HT-29 (cell line): ENCODE measurements at places on chromosomes 3 and 15.
A peak's percentile ranks its signal among the peaks of the same experiment; 100 is the strongest.

DNA sequence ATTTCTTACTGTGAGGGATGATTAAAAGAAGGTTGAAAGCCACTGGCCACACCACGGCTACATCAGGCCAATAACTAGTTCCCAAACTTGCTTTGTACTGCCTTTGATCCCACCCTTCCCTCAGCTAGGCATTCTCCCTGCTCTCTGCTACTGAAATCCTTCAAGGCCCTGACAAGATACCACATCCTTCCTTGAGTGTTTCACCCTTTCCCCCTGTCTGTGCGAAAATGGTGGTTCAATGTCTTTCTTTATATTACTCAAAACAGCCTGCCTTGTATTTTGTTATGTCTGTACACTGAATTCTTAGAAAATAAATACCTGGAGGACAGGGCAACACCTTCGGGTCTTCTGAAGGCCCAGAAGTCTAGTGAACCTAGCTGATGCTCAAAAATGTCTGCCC, 932 bp upstream of the VPS8 start:
- no peak for DNase-seq

DNA sequence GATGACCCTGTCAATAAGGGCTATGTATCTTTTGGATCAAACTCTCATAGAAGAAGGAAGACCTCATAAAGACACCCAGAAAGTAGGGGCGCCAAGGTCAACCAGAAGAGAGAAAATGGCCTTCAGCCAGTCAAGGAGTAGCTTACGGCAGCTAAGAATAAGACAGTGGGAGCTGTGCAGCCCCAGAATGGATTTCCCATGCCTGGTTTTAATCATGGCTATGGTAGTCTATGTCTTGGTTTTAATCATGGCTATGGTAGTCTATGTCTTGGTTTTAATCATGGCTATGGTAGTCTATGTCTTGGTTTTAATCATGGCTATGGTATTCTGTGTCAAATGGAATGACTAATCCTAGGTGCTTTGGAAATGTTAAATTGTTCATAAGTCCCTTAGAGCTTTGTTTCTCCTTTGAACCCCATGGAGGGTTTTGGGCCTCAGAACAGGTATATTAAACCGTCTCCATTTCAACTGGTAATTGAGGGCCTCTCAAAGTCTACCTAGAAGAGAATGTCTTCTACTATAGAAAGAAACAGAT, 742.0 kb upstream of the CFAP20DC start:
- no peak for DNase-seq

DNA sequence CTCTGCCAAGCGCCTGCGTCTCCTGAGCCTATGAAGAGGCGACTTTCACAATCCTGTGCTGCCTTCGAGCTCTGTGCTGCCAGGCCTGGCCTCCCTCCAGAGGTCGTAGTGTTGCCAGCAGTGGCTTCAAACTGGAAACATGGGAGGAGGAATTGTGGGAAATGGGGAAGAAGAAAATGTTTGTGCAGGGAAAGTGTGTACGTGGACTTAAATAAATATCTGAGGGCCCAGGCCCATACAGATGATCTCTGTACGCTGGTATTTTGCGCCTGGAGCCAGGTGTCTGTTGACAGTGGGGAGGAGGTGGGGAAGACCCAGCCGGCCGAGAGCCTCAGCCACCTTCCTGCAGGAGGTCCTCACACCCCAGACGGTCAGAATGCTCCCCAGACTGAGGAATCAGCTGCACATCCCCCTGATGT, 44.6 kb downstream of the ZBTB38 start:
- no peak for DNase-seq

- no peak for DNase-seq
Observed at GRCh38 chr3:131236421-131236820, 145.2 kb upstream of the NUDT16 start.

DNA sequence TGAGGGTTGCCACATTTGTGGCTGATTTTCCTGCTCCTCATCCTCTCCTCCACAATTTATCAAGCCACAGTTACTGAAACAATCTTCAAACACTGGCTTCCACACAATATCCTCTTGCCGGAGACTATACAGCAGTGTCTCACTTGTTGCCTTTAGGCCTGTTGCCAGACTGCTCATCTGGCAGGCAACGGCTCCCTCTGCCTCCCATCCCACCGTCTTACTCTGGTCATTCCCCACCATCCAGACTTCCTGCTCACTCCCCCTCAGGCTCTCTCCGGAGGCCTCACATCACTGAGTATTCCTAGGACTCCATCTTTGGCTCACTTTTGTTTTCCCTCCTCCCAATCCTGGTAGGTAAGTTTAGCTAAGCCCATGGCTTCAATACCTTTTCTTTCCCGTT, 301.9 kb downstream of the IL20RB start:
- DNase-seq: no peak

DNA sequence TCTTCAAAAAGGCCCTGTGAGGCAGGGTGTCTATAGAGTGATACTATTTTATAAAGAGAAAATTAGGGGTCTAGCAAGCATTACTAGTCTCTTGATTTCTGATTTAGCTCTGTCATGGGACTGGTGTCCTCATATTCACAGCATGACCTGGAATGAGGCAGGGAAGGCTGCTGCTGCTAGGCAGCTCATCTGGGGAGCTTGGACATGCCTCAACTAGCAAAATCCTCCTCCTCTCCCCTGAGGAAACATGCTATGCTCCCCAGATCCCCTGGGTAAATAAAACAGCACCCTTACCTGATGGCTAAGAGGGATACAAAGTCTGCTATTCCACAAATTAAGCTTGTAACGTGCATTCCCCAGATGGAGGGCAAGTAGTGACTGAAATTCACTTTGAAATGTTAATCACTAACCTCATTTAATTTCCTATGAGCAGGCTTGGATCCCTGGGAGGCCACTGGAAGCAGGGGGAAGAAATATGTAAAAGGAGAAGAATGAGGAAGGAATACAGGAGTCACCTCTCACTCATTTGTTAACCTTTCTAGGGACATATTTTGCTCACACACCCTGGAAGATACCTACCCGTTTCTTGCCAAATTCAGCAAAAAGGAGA, 709.4 kb downstream of the SQOR start:
- no peak for DNase-seq

DNA sequence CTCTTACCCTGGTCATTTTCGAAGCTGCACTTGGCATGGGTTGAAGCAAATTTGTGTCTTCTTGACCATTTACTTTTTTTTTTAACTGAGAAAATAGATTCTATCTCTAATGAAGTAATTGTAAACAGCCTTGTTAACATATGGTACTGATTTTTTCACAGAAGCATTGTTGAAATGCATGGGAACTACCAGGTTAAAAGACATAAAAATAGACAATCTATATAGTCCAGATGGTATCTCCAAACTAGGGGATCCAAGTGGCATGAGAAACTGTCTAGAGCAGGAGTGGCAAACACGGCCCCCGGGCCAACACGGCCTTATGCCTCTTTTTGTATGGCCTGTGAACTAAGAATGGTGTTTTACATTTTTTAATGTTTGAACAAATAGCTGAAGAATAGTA, 41.9 kb downstream of the CACNA1D start:
- no peak for DNase-seq

GRCh38 chr15:78239811-78240210, 5.4 kb upstream of the ACSBG1 start:
- no peak for DNase-seq

DNA sequence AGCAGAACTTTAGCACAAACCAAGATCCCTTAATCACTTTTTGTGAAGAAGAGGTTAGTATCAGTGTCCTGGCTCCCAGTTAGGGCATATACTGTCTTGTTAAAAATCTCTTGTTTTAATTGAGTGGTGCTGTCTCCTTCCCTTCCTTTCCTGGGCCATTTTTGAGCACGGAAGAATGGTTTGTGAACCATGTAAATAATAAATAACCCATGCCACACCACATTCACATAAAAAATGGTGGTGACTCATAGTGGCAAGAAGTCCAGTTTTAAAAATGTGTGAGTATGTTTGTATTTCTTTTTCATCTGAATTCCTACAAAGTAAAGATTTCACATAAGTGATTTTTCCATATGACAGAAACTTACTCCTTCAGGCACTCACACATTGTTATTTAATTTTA, 59.1 kb upstream of the SPRED1 start:
- no peak for DNase-seq

- peak; percentile 90 for DNase-seq
Observed at GRCh38 chr3:150238995-150239619, 169.0 kb upstream of the TSC22D2 start.

DNA sequence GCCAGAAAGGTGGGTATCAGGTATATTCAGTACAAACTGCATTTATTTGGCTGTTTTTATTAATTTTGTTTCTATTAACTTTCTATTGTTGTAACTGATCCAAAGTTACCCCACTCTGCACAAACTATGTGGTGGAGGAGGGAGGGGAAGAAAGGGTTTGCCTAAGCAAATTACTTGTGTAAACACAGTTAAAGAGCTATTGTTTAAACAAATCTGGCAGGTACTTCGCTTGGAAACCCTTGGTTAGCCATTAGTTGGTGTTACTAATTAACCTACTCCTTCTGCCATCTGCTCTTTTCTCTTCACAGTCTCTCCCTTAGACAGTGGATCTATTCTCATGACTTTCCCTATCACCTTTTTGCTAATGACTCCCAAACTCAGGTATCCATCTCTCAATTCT, 328.4 kb upstream of the NECTIN3 start:
- peak; percentile 90 for DNase-seq

GRCh38 chr3:134903837-134904236, 108.8 kb downstream of the EPHB1 start:
- DNase-seq: no peak

- DNase-seq: no peak
Observed at GRCh38 chr15:83692746-83693581, 39.0 kb downstream of the ADAMTSL3 start.

DNA sequence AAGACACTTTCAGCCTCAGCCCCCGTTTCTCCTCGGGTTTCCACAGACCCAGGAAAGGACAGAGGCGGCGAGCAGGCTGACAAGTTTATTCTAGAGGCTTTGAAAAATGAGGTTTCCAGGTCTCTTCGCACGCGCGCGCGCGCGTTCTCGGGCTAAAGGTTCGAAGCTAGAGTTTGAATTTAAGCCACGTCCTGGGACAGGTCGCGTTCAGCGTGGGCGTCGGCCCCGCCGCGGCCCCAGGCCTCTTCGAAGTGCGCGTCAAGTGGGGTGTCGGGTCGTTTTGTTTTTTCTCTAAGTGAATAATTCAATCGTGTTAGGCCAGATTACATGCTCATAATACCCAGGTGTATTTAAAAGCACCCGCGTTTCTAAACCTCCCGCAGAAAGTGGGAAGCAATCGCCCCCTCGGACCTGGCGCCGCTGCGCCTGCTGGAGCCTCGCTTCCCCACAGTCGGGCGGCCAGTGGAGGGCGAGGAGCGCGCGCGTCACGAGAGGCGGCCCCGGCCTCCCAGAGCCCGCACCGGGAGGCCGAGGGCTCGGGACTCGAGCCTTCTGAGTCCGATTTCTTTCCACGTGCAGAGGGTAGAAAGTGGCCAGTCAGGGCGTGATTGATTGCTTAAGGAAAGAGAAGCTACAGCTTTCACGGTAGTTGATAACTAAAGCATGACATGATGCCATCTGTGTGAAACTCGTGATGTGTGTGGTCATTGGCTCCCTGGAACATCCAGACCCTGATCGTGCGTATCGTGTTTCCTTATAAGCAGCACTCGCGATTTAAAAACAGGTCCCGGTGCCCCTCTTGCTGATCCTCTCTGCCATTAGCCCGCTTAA, 15.8 kb upstream of the SOX2 start:
- DNase-seq: no peak

GRCh38 chr3:64341296-64341695, 116.0 kb upstream of the PRICKLE2 start:
- no peak for DNase-seq

DNA sequence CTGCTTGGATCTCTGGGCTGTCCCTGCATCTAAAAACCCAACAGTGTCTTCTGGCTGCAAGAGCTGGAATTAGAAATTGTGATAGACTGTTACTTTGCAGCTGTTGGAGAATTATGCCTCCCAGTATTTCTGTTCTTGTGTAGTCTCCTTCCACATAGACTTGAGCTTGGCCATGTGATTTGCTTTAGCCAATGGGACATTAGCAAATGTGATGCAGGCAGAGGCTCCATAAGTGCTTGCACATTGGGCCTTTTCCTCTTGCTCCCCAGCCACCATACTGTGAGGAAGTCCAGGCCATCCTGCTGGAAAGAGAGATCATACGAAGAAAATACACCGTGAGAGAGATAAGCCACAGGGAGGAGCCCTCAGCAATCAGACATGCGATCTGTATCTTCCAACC, 33.8 kb upstream of the RASGRF1 start:
- DNase-seq: no peak

GRCh38 chr3:28301688-28302087, 46.8 kb upstream of the ZCWPW2 start:
- peak; percentile 39 for DNase-seq

- DNase-seq: no peak
Observed at GRCh38 chr3:157175691-157176507, 16.0 kb upstream of the CCNL1 start.

GRCh38 chr3:25156626-25157025, 271.4 kb upstream of the RARB start:
- DNase-seq: no peak

DNA sequence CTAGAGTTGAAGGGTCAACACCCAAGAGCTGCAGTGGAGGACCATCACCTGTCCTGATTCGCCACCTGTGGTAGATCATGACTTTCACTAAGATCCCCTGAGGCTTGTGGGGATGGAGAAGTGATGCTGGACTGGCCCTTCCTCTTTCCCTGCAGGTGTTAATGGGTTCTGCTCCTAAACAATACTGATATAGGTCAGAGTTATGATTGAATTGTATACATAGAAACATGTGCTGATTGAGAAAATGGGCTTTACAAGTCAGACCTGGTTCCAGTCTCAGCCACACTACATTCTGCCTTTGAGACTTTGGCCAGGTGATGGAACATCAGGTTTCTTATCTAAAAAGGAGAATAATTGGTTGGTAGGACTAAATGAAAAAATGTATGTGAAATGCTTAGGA, 418.9 kb upstream of the TPRG1 start:
- DNase-seq: no peak

- DNase-seq: no peak
Observed at GRCh38 chr3:128413003-128413370, 53.7 kb downstream of the DNAJB8 start.

DNA sequence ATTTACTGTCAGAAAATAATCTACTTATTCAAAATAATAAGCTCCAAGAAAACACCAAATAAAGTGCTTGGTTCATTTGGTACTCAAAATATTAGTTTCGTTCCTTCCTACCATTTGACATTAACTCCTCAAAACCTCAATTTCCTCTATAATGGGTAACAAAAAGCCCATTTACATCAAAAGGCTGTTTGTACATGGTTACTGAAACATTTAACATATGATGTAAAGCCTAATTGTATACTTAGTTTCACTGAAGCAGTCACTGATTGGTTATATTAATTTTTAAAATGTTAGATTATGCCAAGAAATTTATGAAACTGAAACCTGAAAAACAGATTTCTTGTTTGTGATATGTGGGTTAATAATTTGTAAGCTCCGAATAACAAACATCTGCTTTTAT, 14.7 kb downstream of the XRN1 start:
- no peak for DNase-seq

GRCh38 chr3:179027326-179027900, 44.2 kb downstream of the ZMAT3 start:
- no peak for DNase-seq
